CD4-positive, alpha-beta T cell treated with Interleukin-17A for 4 hours (primary cell): ENCODE measurements at places on chromosomes 3 and 15.

DNA sequence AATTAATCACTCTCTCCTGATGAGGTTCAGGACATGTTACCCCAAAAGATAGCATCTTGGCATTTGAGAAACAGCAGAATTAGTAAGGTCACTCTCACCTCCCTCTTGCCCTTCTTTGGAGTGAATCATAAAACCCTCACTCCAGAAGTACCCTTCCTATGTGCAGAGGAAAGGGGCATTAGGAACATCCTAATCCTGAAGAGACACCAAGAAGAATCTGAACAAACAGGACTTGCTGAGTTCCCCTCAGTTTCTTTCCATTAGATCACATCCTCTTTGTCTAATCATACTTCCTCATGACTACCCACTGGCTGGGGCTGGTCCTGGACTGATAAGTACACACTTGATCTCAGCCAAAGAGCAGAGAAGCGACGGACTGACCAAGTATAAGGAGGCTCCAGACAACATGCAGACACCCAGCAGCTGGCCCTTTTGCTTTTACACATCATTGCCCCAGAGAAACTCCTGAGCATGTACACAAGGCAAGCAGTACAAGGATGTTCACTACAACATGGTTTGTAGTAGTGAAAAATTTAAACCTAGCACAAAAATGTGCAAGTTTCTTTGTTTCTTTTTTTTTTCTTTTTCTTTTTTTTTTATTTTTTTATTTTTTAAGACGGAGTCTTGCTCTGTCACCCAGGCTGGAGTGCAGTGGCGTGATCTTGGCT is 15.0 kb upstream of the TM6SF1 start:
- no peak for DNase-seq

DNA sequence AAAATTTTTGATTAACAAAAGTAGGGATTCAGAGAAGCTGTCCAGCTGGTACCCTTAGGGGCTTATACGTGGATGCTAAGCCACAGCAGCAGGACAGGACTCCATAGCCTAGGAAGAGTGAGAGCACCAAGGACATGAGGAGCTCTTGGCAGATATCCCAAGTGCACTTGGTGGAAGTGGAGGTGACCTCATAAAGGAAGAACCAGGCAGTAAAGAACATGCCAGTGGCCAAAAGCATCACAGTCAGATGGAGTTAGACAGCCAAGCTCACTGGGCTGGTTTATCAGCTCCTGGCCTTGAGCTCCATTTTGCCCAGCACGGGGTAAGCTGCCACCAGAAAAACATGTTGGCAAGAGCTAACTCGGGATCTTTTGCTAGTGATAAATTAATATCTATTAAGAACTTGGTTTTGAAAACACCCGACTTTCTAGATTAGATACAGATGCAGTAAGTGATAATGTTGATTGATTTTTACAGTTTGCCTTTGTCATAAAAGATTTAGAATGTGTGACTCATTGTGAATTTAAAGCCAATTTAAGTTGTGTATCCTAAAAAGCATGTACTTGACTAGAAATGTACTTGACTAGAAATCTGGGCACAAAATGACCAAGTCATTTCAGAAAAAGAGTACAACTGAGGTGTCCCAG is 108.0 kb downstream of the CMSS1 start:
- DNase-seq, result no peak

DNA sequence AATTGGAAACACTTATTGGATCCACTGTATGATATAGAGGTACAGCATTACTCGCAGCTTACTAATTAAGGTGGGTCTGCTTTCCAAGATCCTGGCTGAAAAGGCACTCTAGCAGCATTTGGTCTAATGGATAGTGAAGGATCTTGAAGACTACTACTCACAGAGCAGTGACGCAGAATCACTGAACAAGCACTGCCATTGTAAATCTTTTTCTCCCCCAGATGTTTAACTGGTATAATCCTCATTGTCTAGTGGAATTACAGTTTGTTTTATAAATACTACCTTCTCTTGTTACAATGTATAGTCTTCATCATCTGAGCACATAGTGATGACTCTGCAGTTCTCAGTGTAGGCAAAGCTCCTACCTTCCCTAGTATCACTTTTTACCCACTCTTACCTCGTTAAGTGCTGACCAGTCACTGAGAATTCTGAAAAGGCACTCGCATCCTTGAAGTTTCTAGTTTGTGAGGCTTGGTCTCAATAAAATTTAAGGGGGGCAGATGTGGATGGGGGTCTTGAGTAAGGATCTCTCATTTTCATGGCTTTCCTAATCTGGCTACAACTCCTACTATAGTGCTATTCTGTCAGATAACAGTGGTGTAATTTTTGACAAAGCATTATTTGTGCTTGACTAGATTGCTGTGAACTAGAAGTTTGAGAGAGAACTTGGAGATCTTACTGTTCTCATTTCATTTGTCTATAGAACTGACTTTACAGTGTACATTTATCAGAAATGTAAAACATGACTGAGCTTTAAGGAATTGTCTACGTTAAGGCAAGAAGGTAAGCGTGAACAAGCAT is 23.2 kb downstream of the MAPK6 start:
- DNase-seq, result no peak

DNA sequence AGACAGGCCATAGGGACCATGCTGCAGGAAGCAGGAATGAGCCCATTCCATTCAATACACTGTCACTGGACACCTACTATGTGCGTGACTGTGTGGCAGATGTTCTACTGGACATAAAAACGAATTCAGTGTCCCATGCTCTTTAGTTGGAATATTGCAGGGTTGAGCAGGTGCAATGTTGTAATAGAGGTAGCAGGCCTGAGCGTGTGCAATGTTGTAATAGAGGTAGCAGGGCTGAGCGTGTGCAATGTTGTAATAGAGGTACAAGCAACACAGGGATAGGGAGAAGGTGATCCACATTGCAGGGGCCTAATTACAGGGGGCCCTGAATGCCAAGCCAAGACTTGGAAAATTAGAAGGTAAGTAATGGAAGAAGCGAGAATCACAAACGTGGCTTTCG is 261.4 kb upstream of the HES1 start:
- DNase-seq, result no peak

DNA sequence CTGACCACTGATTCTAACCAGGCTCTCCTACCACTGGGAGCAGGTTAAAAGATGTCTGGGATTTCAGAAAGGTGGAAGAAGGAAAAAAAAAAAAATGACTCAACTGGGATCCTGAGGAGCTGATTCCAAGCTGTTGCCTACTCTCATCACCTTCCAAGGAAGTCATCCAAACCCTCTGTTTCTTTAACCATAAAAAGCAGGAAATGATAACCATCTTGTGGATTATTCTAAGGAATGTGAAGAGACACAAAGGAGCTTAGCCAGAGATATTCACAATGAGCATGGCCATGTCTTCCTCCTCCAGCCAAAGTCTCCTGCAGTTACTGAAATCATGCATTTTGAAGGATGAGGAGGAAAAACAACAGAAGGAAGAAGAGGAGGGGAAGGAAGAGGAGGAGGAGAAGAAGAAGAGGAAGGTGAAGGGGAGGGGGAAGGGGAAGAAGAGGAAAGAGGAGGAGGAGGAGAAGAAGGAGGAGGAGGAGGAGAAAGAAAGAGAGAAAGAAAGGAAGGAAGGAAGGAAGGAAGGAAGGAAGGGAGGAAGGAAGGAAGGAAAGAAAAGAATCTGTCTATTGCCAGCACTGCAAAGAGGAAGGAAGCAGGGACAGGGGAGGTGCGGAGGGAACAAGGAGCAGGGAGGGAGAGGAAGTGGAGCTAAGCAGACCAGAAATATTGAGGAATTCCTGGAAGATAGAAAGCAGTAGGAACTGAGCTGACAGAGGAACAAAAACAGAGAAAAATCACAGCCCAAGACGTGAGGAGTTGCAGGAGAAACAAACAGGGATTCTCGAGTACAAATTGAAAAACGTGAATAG is 229.2 kb downstream of the UACA start:
- no peak for DNase-seq

DNA sequence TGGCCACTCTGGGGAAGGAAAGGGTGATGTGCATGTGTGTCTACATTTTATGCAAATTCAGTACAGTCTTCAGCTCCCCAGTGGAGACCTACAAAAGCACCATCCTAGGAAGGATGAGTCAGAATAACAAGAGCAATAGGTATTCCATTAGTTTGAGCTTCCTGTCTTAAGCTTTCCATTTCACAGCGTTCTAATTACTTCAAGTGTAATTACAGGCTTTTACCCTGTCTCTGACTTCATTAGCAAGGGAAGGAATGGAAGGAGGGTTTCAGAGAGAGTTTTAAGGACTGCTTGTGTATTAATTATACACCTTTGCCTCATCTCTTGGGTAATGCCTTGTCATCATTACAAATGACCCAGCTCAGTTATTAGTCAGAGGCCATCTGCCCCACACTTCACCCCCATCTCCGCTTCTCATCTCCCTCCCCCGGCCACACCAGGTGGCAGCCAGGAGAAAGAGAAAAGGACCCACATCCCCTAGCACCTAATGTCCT is 202.8 kb upstream of the MRPL3 start:
- DNase-seq, result no peak

- peak; percentile 42 for DNase-seq
Observed at GRCh38 chr3:45688194-45688881, 858 bp upstream of the SACM1L start.

GRCh38 chr15:85059734-85060133 is 78.1 kb downstream of the PDE8A start:
- no peak for DNase-seq

GRCh38 chr3:149077628-149078027 is 8.7 kb downstream of the HLTF start:
- DNase-seq, result no peak

- no peak for DNase-seq
Observed at GRCh38 chr3:165624761-165625160, 212.5 kb downstream of the BCHE start.

- no peak for DNase-seq
Observed at GRCh38 chr3:72479651-72480215, 368.5 kb downstream of the SHQ1 start.

DNA sequence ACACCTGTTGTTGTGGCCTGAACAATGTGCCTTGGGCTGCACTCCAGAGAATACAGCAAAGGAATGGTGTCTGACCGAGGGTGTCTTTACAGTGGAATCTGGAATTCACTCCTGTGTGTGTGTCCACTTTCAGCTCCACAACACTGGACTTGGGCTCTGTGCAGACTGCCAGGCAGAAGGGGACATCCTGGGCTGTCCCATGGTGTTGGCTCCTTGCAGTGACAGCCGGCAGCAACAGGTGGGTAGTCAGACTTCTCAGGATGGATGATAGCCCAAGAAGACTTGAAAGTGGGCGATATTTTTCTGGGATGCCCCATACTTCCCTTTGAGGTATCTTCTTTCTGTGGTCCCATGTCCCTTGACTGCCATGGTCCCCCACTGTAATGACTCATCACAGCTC is 45.0 kb downstream of the DPH3 start:
- DNase-seq, result no peak

GRCh38 chr3:43884581-43884980 is 193.8 kb downstream of the ABHD5 start:
- DNase-seq, result no peak

GRCh38 chr3:27160146-27160545 is 209.0 kb downstream of the NEK10 start:
- DNase-seq, result no peak

DNA sequence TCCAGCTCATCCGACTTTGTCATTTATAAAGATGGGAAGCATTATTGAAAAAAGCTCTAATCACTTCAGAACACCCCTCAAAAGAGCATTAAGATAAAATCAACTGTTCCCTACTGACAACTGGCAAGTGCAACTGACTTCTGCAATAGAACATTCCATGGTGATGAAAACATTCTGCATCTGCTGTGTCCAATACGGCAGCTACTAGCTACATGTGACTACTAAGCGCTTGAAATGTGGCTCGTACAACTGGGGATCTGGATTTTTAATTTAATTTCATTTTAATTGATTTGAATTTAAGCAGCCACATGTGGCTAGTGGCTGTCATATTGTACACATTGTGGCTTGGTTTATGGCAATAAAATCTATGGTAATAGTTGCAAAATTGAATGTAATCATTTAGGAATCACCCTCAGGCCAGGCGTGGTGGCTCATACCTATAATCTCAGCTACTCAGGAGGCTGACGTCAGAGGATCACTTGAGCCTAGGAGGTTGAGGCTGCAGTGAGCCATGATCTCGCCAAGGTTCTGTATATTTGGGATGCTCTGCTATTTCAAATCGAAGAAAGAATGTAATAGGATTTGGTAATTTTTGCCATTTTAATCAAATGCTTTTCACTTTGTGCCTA is 390.3 kb downstream of the GABRB3 start:
- no peak for DNase-seq

DNA sequence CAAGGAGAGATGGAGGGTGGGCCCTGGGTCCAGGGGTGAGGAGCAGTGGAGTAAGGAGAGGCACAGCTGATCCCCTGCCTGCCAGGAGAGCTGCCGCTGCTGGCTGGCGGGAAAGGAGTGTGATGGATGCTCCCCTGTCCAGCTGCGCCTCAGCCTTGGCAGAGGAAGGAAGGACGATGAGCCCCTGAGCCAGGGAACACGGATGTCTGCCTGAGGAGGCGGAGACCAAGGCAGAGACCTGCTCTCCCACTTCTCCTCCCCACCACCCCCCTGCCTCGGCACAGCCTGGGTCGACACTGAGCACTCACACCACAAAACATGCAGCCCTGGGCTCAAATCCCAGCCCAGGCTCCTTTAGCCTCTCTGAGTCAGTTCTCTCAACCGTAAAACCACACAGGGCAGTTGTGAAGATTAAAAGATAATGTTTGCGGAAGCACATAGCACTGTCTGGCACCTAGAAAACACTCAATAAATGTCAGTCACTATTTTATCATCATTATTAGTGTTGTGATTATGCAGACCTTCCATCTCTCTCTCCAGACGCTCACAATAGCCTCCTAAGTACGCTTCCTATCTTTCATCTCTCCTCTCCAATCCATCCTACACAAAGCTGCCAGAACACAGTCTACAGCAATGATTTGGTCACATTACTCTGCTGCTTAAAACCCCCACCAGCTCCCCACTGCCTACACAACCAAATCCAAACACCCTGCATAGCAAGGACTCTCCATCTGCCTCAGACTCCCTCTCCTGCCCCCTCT is 52.2 kb downstream of the SEMA5B start:
- peak; percentile 15 for DNase-seq

DNA sequence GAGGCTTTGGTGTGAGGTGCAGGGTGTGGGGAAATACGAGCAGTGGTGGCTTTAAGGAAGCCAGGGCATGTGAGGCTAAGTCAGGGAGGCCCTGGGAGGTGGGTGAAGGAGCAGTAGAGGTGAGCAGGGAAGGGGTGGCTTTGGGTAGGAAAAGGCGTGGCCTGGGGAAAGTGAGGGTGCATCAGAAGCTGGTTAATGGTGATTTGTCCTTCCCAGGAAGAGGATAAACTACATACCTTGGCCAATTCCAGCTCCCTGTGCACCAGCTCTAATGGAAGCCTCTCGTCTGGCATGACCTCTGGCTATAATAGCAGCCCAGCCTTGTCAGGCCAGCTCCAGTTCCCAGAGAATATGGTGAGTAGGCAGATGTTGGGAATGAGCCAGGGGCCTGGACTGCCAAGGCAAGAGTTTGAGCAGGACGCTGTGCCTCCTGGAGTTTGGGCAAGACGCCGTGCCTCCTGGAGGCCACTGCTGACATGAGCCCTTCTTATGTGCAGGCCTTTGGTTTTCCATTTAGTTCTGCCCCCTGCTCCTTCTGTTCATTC is 41.3 kb downstream of the CDAN1 start:
- DNase-seq, result no peak

GRCh38 chr15:79529157-79529785 is 97.1 kb downstream of the MINAR1 start:
- DNase-seq, result no peak

GRCh38 chr15:32972686-32973085 is 221.8 kb downstream of the FMN1 start:
- DNase-seq, result no peak

GRCh38 chr15:31439328-31439727 is 112.7 kb downstream of the KLF13 start:
- peak; percentile 48 for DNase-seq
